ENCODE measurements at places on chromosomes 7 and 10. TPM values are rescaled to one million over a fixed set of nuclear protein-coding genes. Genes with fewer than 3 reads are reported as not detected.
A peak's percentile ranks its signal among the peaks of the same experiment; 100 is the strongest.

The UBE2D1 gene
- 23.3 TPM for total RNA-seq

The DTX2 gene
- 8.2 TPM for total RNA-seq

- H3K36me3 ChIP-seq: no peaks in the 10 kb centered on the region
- H3K4me3 ChIP-seq: no peak overlapping the region
- DNase-seq: no peak
- no peak overlapping the region for H3K27ac ChIP-seq
- H3K27me3 ChIP-seq: no peaks in the 10 kb centered on the region
- no peaks in the 10 kb centered on the region for H3K4me1 ChIP-seq
These were observed 589.3 kb downstream of the NRG3 start for GRCh38 chr10:82464191-82464818.

- H3K4me3 ChIP-seq: no peak overlapping the region
- peaks cover 16% of the 10 kb centered on the region for H3K36me3 ChIP-seq
- H3K27ac ChIP-seq: no peak overlapping the region
These were observed 24.0 kb downstream of the VOPP1 start for GRCh38 chr7:55548295-55548731.

- H3K36me3 ChIP-seq: no peaks in the 10 kb centered on the region
- DNase-seq: no peak
- H3K4me3 ChIP-seq: no peak overlapping the region
- no peaks in the 10 kb centered on the region for H3K4me1 ChIP-seq
- H3K27ac ChIP-seq: no peak overlapping the region
These were observed 198.9 kb upstream of the AUTS2 start for GRCh38 chr7:69399401-69399800.

- no peaks in the 10 kb centered on the region for H3K4me1 ChIP-seq
- H3K36me3 ChIP-seq: no peaks in the 10 kb centered on the region
- no peak overlapping the region for H3K27ac ChIP-seq
- H3K27me3 ChIP-seq: no peaks in the 10 kb centered on the region
- H3K4me3 ChIP-seq: no peak overlapping the region
These were observed 259.6 kb upstream of the PLXDC2 start for GRCh38 chr10:19556666-19557065.

DNA sequence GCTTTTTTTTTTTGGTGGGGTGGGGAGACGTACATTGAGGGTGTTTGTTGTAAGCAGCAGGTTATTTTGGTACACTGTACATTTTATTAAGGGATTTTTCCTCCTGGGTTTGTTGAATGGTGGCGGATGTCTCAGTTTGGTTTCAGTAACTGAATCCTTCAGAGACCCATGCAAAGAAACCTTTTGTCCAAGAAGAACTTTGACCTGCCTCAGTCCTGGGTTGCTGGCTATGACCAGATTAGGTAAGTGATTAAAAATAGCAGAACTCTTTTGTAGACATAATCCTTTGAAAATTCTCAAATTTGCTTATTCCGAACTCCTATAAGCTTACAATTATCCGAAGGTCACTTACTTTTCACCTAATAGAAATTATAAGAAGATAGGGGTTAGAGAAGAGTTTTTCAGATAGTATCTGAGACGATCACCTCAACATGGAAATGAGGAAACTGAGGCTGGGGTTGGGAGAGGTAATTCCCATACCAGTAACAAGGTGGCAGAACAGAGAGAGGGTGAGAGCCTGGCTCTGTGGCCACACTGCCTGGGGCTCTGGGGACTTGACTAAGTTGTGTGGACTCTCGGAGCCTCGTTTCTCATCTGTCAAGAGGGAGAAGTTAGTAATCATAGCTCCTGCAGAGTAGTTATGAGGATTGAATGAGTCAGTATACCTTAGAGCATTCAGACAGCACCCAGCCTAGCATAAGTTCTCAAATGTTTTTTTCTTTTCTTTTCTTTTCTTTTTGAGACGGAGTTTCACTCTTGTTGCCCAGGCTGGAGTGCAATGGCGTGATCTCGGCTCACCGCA is 87.4 kb downstream of the CCNY start:
- 0 out of 2 replicates have a peak, but pooled peaks cover 3% of the 10 kb centered on the region for H3K36me3 ChIP-seq
- H3K27ac ChIP-seq: no peak overlapping the region
- H3K4me3 ChIP-seq: no peak overlapping the region
- H3K27me3 ChIP-seq: no peaks in the 10 kb centered on the region

DNA sequence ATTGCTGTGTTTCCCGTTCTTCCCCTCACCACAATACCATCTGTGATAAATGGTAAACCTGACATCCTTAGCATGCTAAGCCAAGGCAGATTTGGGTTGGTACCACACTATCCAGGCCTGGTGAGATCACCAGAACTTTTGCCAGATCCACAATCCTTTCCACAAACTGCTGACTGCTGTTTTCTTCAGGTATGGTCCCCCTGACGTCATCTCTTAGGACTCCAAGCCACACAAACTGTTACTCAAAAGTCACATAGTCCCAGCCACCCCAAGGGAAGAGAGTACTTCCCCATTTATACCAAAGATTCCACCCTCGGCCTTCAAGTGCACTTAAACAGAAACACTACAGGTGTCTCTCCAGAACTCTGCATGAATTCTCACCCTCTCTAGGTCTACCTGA is 34.8 kb downstream of the SLC25A13 start:
- no peak for DNase-seq
- H3K4me1 ChIP-seq: no peaks in the 10 kb centered on the region
- H3K4me3 ChIP-seq: no peak overlapping the region
- no peaks in the 10 kb centered on the region for H3K27me3 ChIP-seq

- H3K4me3 ChIP-seq: no peak overlapping the region
- no peak overlapping the region for H3K27ac ChIP-seq
- 0 out of 2 replicates have a peak, but pooled peaks cover 2% of the 10 kb centered on the region for H3K27me3 ChIP-seq
- no peaks in the 10 kb centered on the region for H3K36me3 ChIP-seq
- no peak for DNase-seq
These were observed 23.1 kb downstream of the GNG11 start for GRCh38 chr7:93944673-93945072.

GRCh38 chr10:18664841-18665478 is 5.7 kb downstream of the ARL5B start:
- H3K4me1 ChIP-seq: peaks cover 42% of the 10 kb centered on the region
- H3K36me3 ChIP-seq: peaks cover 30% of the 10 kb centered on the region
- no peak for DNase-seq
- H3K27me3 ChIP-seq: no peaks in the 10 kb centered on the region

DNA sequence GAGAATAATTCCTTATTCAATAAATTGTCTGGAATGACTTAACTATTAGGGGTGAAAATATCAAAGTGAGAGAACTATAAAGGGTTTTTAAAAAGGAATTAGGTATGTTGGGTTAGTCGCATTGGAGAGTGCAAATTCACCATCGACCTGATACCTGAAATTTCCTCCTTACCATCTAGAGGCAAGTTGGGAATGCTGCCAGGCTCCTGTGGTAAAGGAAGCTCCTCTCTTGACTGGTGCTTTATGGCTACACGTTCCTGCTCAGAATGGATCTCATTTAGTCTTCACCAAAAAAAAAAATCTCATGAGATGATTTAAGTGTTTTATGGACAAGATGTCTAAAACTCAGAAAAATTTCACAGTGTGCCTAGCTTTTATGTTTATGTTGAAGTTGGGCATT is 129.8 kb downstream of the EGFR start:
- no peaks in the 10 kb centered on the region for H3K4me1 ChIP-seq
- H3K36me3 ChIP-seq: peaks cover 69% of the 10 kb centered on the region
- H3K27me3 ChIP-seq: no peaks in the 10 kb centered on the region
- H3K27ac ChIP-seq: no peak overlapping the region
- DNase-seq: no peak
- H3K4me3 ChIP-seq: no peak overlapping the region

DNA sequence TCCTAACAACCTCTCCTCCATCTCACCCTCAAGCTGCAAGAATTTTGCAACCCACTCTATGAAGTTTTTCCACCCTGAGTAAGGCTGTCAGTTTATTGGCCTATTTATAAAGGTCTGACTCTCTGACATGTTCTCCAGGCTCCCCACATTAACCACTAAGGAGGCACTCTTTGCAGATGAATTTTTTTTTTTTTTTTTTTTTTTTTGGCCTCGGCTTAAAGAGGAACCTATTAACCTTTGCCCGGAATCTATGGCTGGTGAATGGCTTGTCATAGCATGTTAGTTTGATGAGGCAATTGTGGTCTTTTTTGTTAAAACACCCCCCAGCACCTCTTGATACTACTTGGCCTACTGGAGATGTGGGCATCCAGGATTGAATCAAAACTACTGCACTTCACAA is 57.1 kb downstream of the TBXAS1 start:
- H3K27ac ChIP-seq: no peak overlapping the region
- no peak for DNase-seq
- H3K4me3 ChIP-seq: no peak overlapping the region
- no peaks in the 10 kb centered on the region for H3K4me1 ChIP-seq
- no peaks in the 10 kb centered on the region for H3K36me3 ChIP-seq
- H3K27me3 ChIP-seq: no peaks in the 10 kb centered on the region

DNA sequence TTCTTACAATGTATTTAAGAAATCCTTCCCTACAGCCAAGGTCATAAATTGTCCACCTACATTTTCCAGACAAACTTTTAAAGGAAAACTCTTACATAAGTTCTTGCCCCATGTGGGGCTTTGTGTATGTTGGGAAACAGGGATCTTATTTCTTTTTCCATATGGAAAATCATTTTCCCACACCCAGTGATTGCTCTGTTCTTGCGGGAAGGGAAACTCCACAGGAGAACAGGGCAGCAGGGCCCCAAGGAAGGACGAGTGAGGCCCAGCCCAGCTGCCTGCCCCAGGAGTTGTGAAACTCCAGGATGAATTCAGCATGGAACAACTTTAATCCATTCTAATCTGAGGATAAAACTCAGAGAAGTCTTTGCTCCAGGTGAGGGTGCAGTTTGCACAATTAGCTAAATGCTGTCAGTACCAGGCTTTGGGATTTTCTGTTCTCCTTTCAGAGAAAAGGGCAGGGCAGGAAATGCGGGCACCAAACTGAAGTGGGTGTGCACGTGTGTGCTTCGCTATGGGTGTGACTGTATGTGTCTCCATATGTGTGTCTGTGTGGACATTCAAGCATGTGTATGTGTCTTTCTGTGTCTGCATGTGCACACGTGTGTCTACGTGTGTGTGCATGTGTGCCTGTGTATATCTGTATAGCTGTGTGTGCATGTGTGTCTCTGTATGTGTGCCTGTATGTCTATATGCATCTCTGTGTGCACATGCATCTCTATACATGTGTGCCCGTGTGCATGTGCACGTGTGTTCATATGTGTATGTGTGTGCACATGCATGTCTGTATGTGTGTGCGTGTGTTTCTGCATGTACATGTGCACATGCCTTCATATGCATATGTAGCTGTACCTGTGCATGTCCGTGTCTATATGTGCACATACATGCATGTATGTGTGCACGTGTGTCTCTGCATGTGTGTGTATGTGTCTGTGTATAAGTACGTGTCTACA is 102.0 kb upstream of the FAM20C start:
- no peak for DNase-seq
- H3K27me3 ChIP-seq: no peaks in the 10 kb centered on the region
- H3K36me3 ChIP-seq: no peaks in the 10 kb centered on the region
- peak overlapping the region; percentile 28 for H3K27ac ChIP-seq

- no peak overlapping the region for H3K27ac ChIP-seq
- H3K36me3 ChIP-seq: no peaks in the 10 kb centered on the region
- peaks cover 6% of the 10 kb centered on the region for H3K27me3 ChIP-seq
- H3K4me1 ChIP-seq: peaks cover 6% of the 10 kb centered on the region
- H3K4me3 ChIP-seq: no peak overlapping the region
These were observed 57.2 kb upstream of the LYZL2 start for GRCh38 chr10:30686708-30687107.

DNA sequence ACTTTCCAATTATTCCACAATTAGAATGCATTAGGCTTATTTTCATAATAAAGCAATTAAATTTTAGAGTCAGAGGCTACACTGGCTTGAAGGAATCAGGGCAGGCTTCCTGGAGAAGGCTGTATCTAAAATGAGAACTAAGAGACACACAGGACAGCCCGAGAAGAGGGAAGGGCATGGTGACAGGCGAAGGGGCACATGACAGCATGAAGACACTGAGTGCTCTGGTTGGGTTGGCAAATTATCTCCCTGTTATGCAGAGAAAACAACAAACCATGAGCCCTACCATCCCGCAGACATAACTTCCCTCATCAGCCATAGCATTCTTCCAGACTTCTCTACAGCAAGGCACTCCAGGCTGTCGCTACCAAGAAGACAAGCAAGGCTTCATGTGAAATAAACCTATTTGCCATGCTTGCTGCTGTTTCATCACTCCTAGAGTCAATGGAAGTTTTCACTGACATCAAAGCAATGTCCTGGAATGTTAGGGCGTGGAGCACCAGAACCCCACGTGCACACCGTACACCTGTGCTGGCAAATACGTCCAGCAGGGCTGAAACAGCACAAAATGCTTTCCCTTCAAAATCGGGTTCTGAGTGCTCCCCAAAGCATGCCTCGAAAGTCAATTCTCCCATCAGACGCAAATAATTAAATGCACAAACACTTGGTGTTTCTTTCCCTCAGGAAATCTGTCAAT is 21.3 kb downstream of the VOPP1 start:
- H3K27me3 ChIP-seq: no peaks in the 10 kb centered on the region
- H3K4me3 ChIP-seq: no peak overlapping the region
- peaks cover 24% of the 10 kb centered on the region for H3K36me3 ChIP-seq
- H3K4me1 ChIP-seq: peaks cover 41% of the 10 kb centered on the region
- H3K27ac ChIP-seq: no peak overlapping the region

DNA sequence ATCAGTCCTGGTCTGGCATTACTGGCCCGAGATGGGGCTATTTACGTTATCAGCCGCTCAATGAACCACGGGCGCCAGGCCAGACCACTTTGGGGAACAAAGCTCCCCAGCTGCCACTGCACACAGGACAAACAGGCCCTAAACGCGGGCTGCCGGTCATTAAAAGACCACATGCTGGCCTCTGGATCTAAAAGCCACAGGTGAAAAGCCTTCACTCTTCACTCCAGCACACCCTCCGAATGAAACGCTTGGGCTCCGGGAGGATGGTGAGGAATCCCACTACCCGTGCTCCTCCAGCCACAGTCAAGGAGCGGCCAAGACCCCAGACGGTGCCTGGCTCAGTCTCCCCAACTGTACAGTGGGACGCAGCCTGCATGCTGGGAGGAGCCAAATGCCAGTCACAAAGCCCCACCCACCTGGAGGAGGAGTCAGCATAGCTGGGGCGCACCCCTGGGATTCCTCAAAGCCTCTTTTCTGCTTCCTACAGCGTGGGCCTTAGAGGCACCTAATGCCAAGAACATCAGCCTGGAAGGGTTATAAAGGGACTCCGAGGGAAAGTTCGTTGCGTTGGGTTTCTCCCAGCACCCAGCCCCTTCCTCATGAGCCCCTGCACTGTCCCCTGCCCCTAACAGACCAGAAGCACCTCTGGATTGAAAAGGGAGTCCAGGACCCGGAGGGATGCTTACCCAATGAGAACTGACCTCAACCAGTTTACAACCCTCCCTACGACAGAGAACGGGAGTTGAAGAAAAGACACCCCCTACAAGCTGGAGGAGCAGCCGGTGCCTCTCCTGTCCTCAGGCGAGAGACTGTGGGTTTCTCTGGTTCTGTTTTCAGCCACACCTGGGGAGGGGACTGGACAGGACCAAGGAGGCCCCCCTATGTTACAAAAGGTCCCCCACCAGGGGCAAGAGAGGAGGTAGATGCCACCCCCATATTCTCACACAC is 4.7 kb downstream of the PDGFA start:
- DNase-seq: no peak
- peak overlapping the region; percentile 88 for H3K27ac ChIP-seq
- no peak overlapping the region for H3K4me3 ChIP-seq

- no peaks in the 10 kb centered on the region for H3K27me3 ChIP-seq
- peaks cover 43% of the 10 kb centered on the region for H3K36me3 ChIP-seq
- DNase-seq: no peak
- H3K4me3 ChIP-seq: no peak overlapping the region
These were observed 47.9 kb downstream of the OGDH start for GRCh38 chr7:44654255-44654796.

GRCh38 chr7:42175834-42176723 is 60.9 kb downstream of the GLI3 start:
- no peaks in the 10 kb centered on the region for H3K36me3 ChIP-seq
- no peak overlapping the region for H3K27ac ChIP-seq
- H3K4me3 ChIP-seq: no peak overlapping the region
- no peak for DNase-seq

All from SJSA1 (cell line).